Tibial nerve (tissue), 4 donors: ENCODE measurements at places on chromosomes 12 and 14.

GRCh38 chr12:6106218-6106617, 18.3 kb downstream of the VWF start:
- H3K4me3 ChIP-seq, result no peak overlapping the region
- no peak overlapping the region for H3K27ac ChIP-seq
- H3K4me1 ChIP-seq, result no peaks in the 10 kb centered on the region
- H3K27me3 ChIP-seq, result no peaks in the 10 kb centered on the region
- H3K36me3 ChIP-seq, result no peaks in the 10 kb centered on the region
- DNase-seq, result no peak

- H3K36me3 ChIP-seq, result no peaks in the 10 kb centered on the region
- H3K27me3 ChIP-seq, result no peaks in the 10 kb centered on the region
- H3K27ac ChIP-seq, result peak overlapping the region; percentile 98
- no peaks in the 10 kb centered on the region for H3K4me1 ChIP-seq
- no peak for DNase-seq
- H3K4me3 ChIP-seq, result peak overlapping the region; percentile 79
Observed at GRCh38 chr12:68612202-68612601, 1.5 kb downstream of the RAP1B start.

DNA sequence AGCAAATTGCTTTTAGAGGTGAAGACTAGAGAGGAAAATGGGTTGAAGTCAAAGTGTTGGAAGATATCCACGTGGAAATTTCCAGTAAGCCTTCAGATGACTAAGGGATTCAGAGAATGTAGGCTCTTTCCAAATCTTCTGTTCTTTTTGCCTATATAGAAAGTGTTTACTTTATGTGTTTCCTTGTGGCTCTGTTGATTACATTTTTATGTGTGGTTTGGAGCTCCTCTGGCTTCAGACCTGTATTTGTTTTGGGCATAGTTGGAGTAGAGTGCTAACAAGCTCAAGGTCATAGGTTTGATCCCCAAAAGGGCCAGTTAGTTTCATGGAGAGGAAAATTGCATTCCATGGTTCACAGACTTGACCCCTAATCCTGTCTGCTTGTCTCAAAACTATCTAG, 91.9 kb downstream of the IGF1 start:
- no peak for DNase-seq
- H3K27me3 ChIP-seq, result no peaks in the 10 kb centered on the region
- no peak overlapping the region for H3K27ac ChIP-seq
- no peaks in the 10 kb centered on the region for H3K36me3 ChIP-seq
- no peak overlapping the region for H3K4me3 ChIP-seq

DNA sequence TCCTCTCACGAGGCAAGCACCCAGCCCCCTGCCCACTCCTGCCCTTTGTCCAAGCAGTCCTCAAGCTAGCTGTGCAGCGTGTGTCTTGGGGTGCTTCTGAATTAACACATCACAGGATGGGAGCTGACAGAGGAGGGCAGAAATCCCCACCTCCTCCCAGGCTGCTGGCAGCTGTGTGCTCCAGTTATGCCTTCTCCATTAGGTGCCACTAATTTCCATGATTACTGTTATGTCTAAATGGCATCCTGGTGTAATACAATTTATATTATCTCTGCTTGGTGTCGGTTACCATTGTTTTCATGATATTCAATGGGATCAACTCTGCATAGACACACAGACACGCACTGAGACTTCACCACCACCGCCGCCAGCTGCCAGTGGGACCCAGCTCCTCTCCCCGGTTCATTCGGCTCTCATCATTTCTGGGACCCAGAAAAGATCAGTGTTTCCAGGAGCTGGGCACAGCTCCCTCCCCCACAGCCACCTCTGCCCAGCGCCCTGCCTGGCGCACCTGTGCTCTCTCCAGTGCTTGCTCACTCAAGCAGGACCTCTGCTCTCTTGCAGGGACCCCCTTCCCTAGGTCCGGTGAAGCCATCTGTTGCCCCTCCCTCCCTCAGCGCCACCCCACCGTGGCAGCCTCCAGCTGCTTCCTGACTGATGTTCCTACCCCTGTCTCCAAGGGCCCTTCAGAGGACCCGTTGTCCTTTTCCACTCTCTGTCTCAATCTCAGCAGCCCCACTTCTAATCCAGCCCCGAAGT, 167.5 kb upstream of the FKBP4 start:
- no peak for DNase-seq
- no peaks in the 10 kb centered on the region for H3K4me1 ChIP-seq
- no peak overlapping the region for H3K27ac ChIP-seq
- H3K4me3 ChIP-seq, result no peak overlapping the region

DNA sequence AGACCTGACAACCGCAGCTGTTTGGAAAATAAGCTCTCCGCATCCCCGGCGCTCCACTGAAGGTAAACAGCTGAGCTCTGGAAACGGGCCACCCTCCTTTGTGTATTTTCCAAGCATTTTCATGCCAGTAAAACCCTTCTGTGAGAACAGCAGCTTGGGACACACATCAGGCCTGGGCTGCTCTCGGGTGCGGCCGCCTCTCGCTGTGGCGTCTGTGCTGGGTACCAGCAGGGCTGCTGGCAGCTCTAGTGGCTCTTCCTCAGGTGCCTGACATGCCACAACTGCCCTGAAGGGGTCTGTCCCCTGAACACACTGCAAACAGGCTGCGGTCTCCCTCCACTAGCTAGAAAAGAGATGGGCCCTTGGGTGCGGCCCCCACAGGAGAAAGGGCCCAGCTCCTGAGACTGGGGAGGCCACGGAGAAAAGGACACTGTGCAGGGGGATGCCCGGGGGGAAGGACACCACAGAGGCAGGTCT, 96.3 kb downstream of the ITPK1 start:
- no peaks in the 10 kb centered on the region for H3K4me1 ChIP-seq
- no peak for DNase-seq
- H3K27ac ChIP-seq, result peak overlapping the region; percentile 75
- no peaks in the 10 kb centered on the region for H3K27me3 ChIP-seq

DNA sequence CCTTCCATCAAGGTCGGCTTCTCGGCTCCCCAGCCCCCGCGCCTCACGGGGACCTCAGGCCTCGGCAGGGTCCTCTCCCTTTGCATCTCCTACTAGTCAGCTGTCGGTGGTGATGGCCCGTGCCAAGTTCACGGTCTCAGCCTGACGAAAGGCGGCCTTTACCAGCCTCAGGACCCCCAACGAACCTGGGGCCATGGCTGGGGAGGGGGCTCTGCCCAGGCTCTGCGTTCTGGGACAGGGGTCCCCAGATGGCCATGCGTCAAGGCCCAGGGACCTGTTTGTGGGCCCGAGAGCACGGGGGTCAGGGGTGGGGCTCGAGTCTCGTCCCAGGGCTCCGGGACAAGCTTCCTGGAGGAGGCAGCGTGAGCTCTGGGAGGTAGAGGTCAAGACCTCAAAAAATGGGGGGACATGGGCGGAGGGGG, 32.8 kb upstream of the DEGS2 start:
- H3K4me3 ChIP-seq, result peak overlapping the region; percentile 41
- H3K4me1 ChIP-seq, result no peaks in the 10 kb centered on the region
- H3K27ac ChIP-seq, result peak overlapping the region; percentile 92
- no peaks in the 10 kb centered on the region for H3K27me3 ChIP-seq
- no peaks in the 10 kb centered on the region for H3K36me3 ChIP-seq
- DNase-seq, result no peak

DNA sequence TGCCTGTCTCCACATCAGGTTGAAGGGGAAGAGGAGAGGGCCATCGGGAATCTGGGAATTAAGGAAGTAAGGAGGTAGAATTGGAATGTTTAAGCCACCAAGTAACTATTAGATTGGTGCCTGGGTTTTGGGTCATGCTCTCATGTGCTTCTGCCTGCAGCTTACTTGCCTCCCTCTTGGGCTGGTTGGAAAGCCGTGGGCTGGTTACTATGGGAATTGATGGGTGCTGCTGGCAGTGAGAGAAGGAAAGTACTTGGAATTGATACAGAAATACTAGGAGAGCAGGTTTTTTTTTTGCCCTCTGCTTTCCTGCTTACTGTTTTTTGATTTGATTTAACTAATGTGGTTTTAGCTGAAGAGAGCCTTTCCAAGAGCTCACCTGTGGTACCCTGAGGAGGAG, 493.5 kb upstream of the RGS6 start:
- no peak overlapping the region for H3K4me3 ChIP-seq
- no peaks in the 10 kb centered on the region for H3K27me3 ChIP-seq
- no peak overlapping the region for H3K27ac ChIP-seq
- no peaks in the 10 kb centered on the region for H3K36me3 ChIP-seq

DNA sequence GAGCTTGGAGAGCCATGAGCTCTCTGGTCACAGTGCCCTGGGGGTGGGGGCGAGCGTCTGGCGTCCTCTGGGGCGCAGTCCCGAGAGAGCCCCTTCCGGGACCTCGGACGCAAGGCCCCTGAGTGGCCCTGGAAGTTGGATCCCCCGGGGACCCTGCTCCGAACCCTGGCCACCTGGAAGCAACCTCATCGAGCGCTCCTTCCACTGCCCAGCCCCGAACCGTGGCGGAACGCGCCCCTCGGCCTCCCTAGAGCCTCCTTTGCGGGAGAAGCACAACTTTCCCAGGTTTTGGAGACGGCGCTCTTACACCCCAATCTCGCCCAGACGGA, 1.2 kb downstream of the NOS1 start:
- no peak for DNase-seq
- H3K36me3 ChIP-seq, result no peaks in the 10 kb centered on the region
- H3K27me3 ChIP-seq, result no peaks in the 10 kb centered on the region
- no peaks in the 10 kb centered on the region for H3K4me1 ChIP-seq
- no peak overlapping the region for H3K27ac ChIP-seq
- H3K4me3 ChIP-seq, result peak overlapping the region; percentile 24

GRCh38 chr14:75090353-75090752, 20.9 kb downstream of the ZC2HC1C start:
- peaks cover 100% of the 10 kb centered on the region for H3K36me3 ChIP-seq
- no peak overlapping the region for H3K4me3 ChIP-seq
- H3K4me1 ChIP-seq, result no peaks in the 10 kb centered on the region
- no peak for DNase-seq
- no peaks in the 10 kb centered on the region for H3K27me3 ChIP-seq
- H3K27ac ChIP-seq, result no peak overlapping the region

DNA sequence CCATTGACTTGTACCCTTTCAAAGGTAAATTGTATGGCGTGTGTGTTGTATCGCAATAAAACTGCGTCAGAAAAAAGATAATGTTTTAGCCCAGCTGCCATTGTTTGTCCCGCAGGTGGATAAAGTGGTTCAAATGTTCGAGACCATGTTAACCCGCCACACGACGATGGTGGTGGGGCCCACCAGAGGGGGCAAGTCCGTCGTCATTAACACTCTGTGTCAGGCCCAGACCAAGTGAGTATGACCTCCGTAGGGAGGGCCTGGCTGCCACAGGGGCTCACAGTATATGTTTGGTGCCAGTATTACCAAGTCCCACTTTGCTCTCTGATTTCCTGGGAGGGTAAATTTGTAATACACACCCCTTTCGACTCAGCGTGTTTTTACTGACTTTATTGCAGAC, 96.9 kb downstream of the DNAH10 start:
- H3K27me3 ChIP-seq, result no peaks in the 10 kb centered on the region
- H3K4me1 ChIP-seq, result no peaks in the 10 kb centered on the region
- no peak overlapping the region for H3K4me3 ChIP-seq
- H3K36me3 ChIP-seq, result no peaks in the 10 kb centered on the region
- DNase-seq, result no peak

GRCh38 chr12:33330940-33331339, 108.7 kb downstream of the SYT10 start:
- H3K4me1 ChIP-seq, result no peaks in the 10 kb centered on the region
- no peaks in the 10 kb centered on the region for H3K36me3 ChIP-seq
- H3K4me3 ChIP-seq, result no peak overlapping the region
- no peak for DNase-seq

- no peaks in the 10 kb centered on the region for H3K27me3 ChIP-seq
- no peak overlapping the region for H3K4me3 ChIP-seq
- no peak overlapping the region for H3K27ac ChIP-seq
Observed at GRCh38 chr12:31866523-31866922, 92.7 kb upstream of the RESF1 start.

DNA sequence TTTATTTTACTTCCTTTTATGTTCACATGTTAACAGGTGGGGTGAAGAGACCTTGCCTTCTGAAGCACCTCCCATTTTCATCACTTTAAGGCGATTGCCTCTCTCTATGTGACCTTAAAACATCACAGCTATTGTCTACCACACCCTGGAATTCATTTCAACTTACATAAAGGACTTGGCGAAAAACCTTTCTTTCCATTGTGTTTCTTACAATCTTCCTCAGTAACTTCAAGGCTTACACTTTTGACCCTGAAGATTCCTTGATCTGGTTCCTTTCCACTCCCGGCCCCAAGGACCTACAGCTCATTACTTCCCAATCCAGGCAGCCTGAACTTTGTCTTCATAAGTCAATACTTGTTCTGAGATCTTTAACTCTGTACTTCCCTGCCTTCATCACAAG, 443.3 kb downstream of the ADAMTS20 start:
- H3K27me3 ChIP-seq, result no peaks in the 10 kb centered on the region
- H3K27ac ChIP-seq, result no peak overlapping the region

DNA sequence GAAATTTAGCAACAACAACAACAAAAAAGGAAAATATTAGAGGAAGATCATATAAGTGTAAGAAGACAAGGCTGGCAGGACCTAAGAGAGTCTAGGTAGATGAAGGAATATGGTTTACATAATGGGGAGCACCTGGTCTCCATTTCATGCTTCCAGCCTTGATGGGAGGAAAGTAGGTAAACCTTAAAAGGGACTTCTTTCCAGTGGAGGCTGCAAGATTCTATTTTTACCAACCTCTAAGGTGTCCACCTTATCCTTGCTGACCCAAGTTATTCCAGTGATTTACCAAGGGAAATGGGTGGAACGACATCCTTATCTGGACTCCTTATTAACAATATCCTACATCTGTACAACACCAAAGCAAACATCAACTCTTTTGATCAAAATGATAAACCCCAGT, 30.0 kb downstream of the DAD1 start:
- DNase-seq, result no peak
- no peaks in the 10 kb centered on the region for H3K27me3 ChIP-seq
- no peak overlapping the region for H3K27ac ChIP-seq
- peaks cover 47% of the 10 kb centered on the region for H3K4me1 ChIP-seq
- no peaks in the 10 kb centered on the region for H3K36me3 ChIP-seq
- no peak overlapping the region for H3K4me3 ChIP-seq

DNA sequence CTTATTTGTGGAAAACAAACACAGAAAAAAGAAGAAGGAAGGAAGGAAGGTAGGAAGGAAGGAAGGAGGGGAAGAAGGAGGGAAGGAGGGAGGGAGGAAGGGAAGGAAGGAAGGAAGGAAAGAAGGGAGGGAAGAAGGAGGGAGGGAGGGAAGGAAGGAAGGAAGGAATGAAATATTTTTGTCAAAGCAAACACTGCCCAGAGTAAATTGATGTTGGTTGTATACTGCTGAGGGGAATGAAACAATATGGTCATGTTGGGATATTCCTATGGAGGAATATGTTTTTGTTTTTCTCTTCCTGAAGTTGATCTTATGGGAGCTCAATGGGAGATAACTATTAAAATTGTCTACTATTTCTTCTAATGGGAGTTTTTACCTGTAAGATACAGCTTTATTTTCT, 717.5 kb upstream of the LRFN5 start:
- H3K4me3 ChIP-seq, result no peak overlapping the region
- H3K4me1 ChIP-seq, result no peaks in the 10 kb centered on the region
- H3K27ac ChIP-seq, result no peak overlapping the region
